ENCODE measurements at places on chromosomes 2 and 18. TPM values are rescaled to one million over a fixed set of nuclear protein-coding genes. Genes with fewer than 3 reads are reported as not detected.

GRCh38 chr2:109182426-109182825 lies 53.4 kb downstream of the SH3RF3 start:
- H3K27ac ChIP-seq: no peak overlapping the region
- H3K4me1 ChIP-seq: peaks cover 33% of the 10 kb centered on the region
- H3K36me3 ChIP-seq: no peaks in the 10 kb centered on the region
- no peak overlapping the region for H3K4me3 ChIP-seq
- no peaks in the 10 kb centered on the region for H3K27me3 ChIP-seq
- no peak for DNase-seq

GRCh38 chr18:25825979-25826776 lies 264.2 kb downstream of the SS18 start:
- no peak overlapping the region for H3K4me3 ChIP-seq
- H3K27ac ChIP-seq: peak overlapping the region; percentile 91
- no peak for DNase-seq
- no peaks in the 10 kb centered on the region for H3K36me3 ChIP-seq

SERPINB4 gene
- polyA plus RNA-seq: not detected

DNA sequence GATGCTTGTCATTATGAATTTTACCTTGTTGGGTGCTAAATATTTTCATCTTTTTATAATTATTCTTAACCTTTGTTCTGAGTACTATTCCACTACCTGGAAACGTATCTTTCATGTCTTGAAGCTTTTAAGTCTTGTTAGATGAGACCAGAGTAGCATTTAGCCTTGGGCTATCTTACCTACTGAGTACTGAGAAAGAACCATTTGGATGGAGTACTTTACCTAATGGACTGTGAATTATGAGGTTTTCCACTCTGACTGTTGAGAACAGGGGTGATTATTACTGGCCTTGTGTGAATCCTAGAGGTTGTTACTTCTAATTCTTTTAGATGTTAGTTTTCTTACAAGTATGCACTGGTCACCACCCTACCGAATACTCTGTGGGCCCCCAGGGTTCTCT lies 63.5 kb downstream of the CCDC102B start:
- no peaks in the 10 kb centered on the region for H3K36me3 ChIP-seq
- no peak overlapping the region for H3K4me3 ChIP-seq
- no peak overlapping the region for H3K27ac ChIP-seq
- no peaks in the 10 kb centered on the region for H3K27me3 ChIP-seq
- DNase-seq: no peak

- no peak for DNase-seq
- H3K27me3 ChIP-seq: no peaks in the 10 kb centered on the region
- H3K27ac ChIP-seq: no peak overlapping the region
- H3K4me3 ChIP-seq: no peak overlapping the region
- H3K4me1 ChIP-seq: peaks cover 11% of the 10 kb centered on the region
Measured at GRCh38 chr2:15225131-15225530, 336.0 kb downstream of the NBAS start.

HNMT gene
- polyA plus RNA-seq: 1.8 TPM

TDRD15 gene
- not detected for polyA plus RNA-seq

DNA sequence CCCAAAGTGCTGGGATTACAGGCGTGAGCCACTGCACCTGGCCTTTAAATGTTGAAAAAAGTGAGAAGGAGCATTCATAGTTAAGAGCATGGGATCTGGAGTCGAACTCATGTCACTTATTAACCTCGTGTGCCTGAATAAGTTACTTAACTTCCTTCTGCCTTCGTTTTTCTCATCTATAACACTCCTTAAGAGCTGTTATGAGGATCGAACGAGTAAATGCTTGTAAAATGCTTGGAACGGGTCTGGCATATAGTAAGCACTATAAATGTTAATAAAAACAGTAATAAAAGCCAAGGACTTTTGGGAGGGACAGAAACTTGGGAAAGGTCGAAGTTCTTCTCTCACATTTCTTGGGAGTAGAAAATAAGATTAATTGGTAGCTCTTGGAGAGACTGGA lies 40.8 kb downstream of the RAB10 start:
- no peak overlapping the region for H3K27ac ChIP-seq
- H3K36me3 ChIP-seq: peaks cover 9% of the 10 kb centered on the region
- no peaks in the 10 kb centered on the region for H3K27me3 ChIP-seq
- no peak overlapping the region for H3K4me3 ChIP-seq
- H3K4me1 ChIP-seq: peaks cover 3% of the 10 kb centered on the region

- no peaks in the 10 kb centered on the region for H3K27me3 ChIP-seq
- H3K36me3 ChIP-seq: no peaks in the 10 kb centered on the region
- no peak overlapping the region for H3K4me3 ChIP-seq
- no peak for DNase-seq
Measured at GRCh38 chr2:100756704-100757103, 63.2 kb upstream of the NPAS2 start.

CD207 gene
- 0.33 TPM for polyA plus RNA-seq

GRCh38 chr2:233791883-233792329 lies 13.8 kb downstream of the MROH2A start:
- no peaks in the 10 kb centered on the region for H3K36me3 ChIP-seq
- H3K27ac ChIP-seq: no peak overlapping the region

DNA sequence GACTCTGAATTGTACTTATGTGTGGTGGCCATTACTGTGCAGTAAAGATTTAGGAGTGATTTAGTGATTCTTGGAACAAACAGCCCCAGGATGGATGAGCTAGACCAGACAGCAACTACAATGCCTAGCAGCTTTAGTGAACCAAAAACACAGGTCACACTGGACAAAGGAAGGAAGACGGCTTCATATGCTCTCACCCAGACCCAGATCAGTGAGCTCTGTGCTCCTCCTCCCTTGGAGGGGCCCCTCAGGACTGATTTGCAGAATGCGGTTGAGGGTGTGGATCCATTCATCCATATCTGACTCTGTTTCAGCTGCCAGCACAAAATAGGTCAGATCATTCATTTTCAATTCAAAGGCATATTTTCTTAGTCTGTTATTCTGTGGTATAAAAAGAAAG lies 159.7 kb upstream of the CCDC195 start:
- no peak for DNase-seq
- H3K27ac ChIP-seq: no peak overlapping the region
- no peak overlapping the region for H3K4me3 ChIP-seq
- H3K36me3 ChIP-seq: peaks cover 89% of the 10 kb centered on the region
- H3K27me3 ChIP-seq: no peaks in the 10 kb centered on the region

RIT2 gene
- polyA plus RNA-seq: 0.06 TPM

DNA sequence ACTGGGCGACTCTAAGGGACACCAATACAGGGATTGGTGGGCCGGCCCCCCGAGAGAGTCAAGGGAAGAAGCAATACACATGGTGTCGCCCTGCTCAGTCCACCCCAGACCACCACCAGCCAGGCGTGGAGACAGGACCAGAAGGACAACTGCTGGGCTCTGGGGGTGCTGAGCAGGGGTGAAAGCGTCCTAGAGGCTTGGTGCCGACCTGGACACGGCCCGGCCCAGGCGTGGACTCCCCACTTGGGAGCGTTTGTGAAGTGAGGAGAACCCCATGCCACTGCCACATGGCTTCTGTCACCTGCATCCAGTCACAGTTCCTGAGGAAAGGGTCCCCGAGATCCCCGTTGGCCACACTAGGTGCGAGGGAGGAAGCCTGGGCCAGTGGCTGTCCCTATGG lies 35.4 kb upstream of the ITM2C start:
- no peaks in the 10 kb centered on the region for H3K4me1 ChIP-seq
- H3K27me3 ChIP-seq: peaks cover 7% of the 10 kb centered on the region
- H3K4me3 ChIP-seq: no peak overlapping the region
- no peak overlapping the region for H3K27ac ChIP-seq

MRPS5 gene
- 40.4 TPM for polyA plus RNA-seq

DNA sequence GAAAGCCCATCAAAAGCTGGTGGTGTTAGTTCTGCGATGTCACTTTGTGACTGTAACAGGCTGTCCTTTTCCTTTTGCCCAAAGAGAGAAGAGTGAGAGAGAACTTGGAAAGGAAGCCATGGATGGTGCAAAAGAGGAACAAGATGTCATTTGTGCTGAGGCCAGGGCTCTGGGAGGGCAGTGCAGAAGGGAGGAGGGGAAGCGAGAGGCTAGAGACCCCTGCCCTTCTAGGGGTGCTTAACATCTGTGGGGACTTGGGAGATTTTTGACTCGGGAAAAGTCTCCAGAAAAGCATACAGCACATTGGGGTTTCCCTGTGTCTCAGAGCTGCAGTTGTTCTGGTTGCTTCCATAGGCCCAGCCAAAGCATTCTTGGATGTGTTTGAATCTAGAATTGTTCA lies 49.6 kb downstream of the ZBTB7C start:
- peaks cover 22% of the 10 kb centered on the region for H3K27me3 ChIP-seq
- no peak overlapping the region for H3K4me3 ChIP-seq
- H3K36me3 ChIP-seq: no peaks in the 10 kb centered on the region
- H3K27ac ChIP-seq: no peak overlapping the region
- DNase-seq: no peak
- peaks cover 37% of the 10 kb centered on the region for H3K4me1 ChIP-seq

DNA sequence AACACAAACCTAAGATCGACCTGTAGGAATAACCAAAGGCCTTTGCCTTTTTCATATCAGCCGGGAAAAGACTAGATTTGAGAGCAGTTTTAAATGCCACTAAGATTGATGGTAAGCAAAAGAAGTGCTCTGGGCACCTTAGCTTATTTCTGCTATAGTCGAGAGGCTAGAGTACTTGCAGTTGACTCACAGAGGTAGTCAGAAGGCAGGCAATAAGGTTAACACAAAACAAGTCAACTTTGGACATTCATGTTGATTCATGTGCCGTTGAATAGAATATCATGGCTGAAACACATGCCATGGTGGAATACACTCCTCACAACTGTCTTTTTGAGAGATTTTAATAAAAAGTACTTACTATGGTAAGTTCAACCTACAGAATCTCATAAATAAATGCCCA lies 507.6 kb downstream of the ZEB2 start:
- no peaks in the 10 kb centered on the region for H3K36me3 ChIP-seq
- H3K27me3 ChIP-seq: no peaks in the 10 kb centered on the region
- no peak overlapping the region for H3K4me3 ChIP-seq
- H3K27ac ChIP-seq: no peak overlapping the region

DNA sequence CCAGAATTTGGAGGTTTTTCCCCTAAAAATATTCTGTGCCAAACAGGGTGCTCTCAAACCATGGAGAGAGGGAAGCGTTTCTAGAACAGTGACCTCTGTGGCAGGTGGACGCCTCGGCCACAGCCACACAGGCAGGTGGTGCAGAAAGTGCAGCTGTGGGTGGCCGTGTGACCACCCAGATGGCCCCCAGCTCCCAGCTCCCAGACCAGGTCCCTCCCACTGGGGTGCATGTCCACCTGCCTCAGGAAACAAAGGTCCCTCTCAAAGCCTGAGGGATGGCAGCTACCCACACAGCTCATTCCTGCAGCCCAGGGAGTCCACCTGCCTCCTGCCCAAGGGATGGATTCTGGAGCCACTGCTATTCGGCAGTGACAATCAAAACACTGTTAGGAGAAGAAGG lies 74.5 kb upstream of the PXDN start:
- no peak overlapping the region for H3K4me3 ChIP-seq
- H3K27ac ChIP-seq: no peak overlapping the region
- peaks cover 14% of the 10 kb centered on the region for H3K4me1 ChIP-seq
- no peak for DNase-seq

DNA sequence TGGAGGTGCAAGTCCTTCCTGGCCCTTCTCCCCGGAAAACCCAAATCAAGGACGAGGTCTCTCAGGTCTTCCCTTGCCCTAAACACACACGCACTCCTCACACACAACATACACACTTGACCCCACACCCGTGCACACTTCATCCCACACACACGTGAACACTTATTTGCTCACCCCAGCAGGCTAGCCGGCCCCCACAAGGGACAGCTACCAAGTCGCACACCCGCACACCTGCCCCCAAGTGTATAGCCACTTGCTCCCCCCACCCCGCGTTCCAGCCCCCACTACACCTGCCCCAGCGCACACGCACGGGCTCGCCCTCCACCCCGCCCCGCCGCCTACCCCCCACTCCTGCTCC lies 359 bp downstream of the TGFBRAP1 start:
- DNase-seq: no peak
- H3K27ac ChIP-seq: peak overlapping the region; percentile 80
- H3K27me3 ChIP-seq: no peaks in the 10 kb centered on the region
- peak overlapping the region; percentile 56 for H3K4me3 ChIP-seq
- peaks cover 15% of the 10 kb centered on the region for H3K4me1 ChIP-seq
- no peaks in the 10 kb centered on the region for H3K36me3 ChIP-seq

- no peak for DNase-seq
- H3K4me1 ChIP-seq: peaks cover 4% of the 10 kb centered on the region
- H3K27ac ChIP-seq: peak overlapping the region; percentile 17
- H3K36me3 ChIP-seq: peaks cover 5% of the 10 kb centered on the region
Measured at GRCh38 chr2:177338177-177338721, 54.3 kb upstream of the AGPS start.

DNA sequence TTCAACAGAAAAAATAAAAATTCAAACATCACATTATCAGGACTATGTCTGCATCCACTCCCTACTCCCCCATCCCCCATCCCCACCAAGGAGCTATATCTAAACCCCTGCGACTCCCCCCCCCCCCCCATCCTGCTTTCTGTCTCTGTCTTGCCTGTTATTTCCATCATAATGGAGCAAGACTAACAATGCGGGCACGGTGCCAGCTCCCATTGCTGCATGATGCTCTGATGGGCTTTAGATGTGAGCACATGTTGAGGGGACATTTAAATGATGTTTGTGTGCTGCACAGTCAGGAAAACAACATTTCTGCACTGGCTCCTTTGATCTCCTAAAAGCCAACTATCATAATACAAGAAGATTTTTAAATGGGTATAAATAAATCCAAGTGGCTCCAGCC lies 644.2 kb upstream of the SETBP1 start:
- H3K27me3 ChIP-seq: no peaks in the 10 kb centered on the region
- H3K27ac ChIP-seq: no peak overlapping the region
- no peaks in the 10 kb centered on the region for H3K4me1 ChIP-seq
- DNase-seq: peak; percentile 39
- no peak overlapping the region for H3K4me3 ChIP-seq

DNA sequence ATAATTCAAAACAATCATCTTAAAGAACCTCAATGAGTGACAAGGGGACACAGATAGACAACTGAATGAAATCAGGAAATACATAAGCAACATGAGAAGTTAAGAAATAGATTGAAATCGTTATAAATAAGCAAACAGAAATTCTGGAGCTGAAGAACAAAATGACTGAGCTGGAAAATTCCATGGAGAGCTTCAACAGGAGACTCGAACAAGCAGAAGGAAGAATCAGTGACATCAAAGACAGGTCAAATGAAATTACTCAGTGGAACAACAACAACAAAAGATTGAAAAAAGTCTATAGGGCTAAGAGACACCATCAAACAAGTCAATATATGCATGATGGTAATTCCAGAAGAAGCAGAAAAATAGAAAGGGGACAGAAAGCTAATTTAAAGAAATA lies 89.5 kb upstream of the ALKAL2 start:
- H3K4me1 ChIP-seq: peaks cover 4% of the 10 kb centered on the region
- no peaks in the 10 kb centered on the region for H3K36me3 ChIP-seq
- no peaks in the 10 kb centered on the region for H3K27me3 ChIP-seq
- no peak for DNase-seq
- H3K27ac ChIP-seq: no peak overlapping the region

DNA sequence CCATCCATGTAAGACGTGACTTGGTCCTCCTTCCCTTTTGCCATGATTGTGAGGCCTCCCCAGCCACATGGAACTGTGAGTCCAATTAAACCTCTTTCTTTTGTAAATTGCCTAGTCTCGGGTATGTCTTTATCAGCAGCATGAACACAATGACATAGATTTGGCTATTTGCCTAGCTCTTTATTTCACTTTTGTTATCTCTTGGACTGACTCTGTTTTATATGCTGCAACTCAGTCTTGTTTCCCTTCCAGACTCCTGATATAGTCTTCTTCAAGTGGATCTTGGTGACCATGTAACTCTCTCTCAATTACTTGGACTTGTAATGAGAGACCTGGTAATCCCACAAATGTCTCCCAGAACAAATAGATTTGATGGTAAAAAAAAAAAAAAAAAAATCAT lies 627.6 kb downstream of the CCDC85A start:
- H3K4me1 ChIP-seq: peaks cover 12% of the 10 kb centered on the region
- H3K27me3 ChIP-seq: no peaks in the 10 kb centered on the region
- no peaks in the 10 kb centered on the region for H3K36me3 ChIP-seq
- DNase-seq: no peak
- H3K27ac ChIP-seq: peak overlapping the region; percentile 87
- no peak overlapping the region for H3K4me3 ChIP-seq

Data from SK-N-SH (cell line).